Neural progenitor cell (in vitro differentiated cells): ENCODE measurements at places on chromosomes 5 and 9. TPM values are rescaled to one million over a fixed set of nuclear protein-coding genes. Genes with fewer than 3 reads are reported as not detected.

- H3K4me1 ChIP-seq: peaks cover 20% of the 10 kb centered on the region
- H3K36me3 ChIP-seq: no peaks in the 10 kb centered on the region
- no peak overlapping the region for H3K27ac ChIP-seq
- no peaks in the 10 kb centered on the region for H3K27me3 ChIP-seq
- DNase-seq: peak; percentile 46
- H3K4me3 ChIP-seq: no peak overlapping the region
Measured at GRCh38 chr9:136059321-136059791, 35.7 kb downstream of the NACC2 start.

- peaks cover 2% of the 10 kb centered on the region for H3K4me1 ChIP-seq
- H3K27ac ChIP-seq: no peak overlapping the region
- no peak for DNase-seq
- peaks cover 36% of the 10 kb centered on the region for H3K27me3 ChIP-seq
- no peak overlapping the region for H3K4me3 ChIP-seq
Measured at GRCh38 chr9:113153599-113153998, 2.8 kb downstream of the SLC31A2 start.

DNA sequence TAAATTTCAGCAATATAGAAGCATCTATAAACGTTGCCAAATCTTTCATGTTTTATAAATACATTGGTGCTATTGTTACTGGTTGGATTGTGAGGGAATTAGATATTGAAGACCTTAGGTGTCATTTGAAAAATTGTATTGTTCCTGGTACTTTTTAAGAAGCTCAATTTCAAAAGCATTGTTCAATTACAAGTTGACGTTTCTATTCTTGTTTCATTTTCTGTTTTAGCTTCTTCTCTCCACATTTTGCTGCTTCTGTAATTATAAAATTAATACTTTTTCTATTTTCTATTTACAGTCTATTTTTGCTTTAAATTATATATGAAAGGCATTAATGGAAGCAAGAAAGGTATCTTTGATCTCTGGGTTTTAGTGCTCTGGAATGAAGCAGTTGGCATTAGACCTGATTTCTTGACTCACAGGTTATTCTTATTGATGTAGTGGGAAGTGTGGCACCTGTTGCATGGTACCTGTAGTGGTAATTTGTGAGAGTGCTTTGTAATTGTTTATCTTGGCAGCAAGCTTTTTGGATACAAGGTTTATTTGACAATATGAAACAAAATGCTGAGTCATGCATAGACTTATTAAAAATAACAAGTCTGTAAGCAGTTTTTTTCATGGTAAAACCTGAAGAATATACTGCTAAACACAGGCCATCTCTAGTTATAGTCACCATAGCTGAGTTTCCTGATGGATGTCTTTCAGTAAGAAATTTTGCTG, 13.2 kb downstream of the MACIR start:
- H3K27me3 ChIP-seq: no peaks in the 10 kb centered on the region
- H3K4me3 ChIP-seq: no peak overlapping the region
- H3K27ac ChIP-seq: no peak overlapping the region

The C9orf153 gene
- 0.25 TPM in 1 of 2 replicates, not detected in the other for total RNA-seq

- no peak overlapping the region for H3K27ac ChIP-seq
- H3K4me3 ChIP-seq: no peak overlapping the region
- no peaks in the 10 kb centered on the region for H3K4me1 ChIP-seq
- H3K36me3 ChIP-seq: no peaks in the 10 kb centered on the region
- no peak for DNase-seq
Measured at GRCh38 chr5:7801891-7802614, 48.9 kb downstream of the CFAP90 start.

The ARHGEF37 gene
- 0.99 and 1.7 TPM in 2 replicates for total RNA-seq
